ENCODE measurements at places on chromosomes 5 and 9.

GRCh38 chr9:113436728-113437515 lies 26.4 kb downstream of the C9orf43 start:
- DNase-seq: no peak

DNA sequence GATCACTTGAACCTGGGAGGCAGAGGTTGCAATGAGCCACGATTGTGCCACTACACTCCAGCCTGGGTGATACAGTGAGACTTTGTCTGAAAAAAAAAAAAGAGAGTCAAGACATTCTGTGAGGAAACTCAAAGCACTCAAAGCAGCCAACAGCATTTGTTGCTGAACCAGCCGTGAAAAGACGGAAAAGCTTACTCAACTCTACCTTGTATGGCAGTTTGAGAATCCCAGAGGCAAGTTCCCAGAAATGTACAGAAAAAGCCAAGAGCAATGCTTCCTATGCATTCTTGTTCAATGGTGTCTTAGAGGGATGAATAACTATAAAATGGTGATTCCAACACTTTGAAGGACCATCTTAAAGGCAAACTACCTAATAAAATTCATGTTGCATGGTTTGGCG lies 170.2 kb downstream of the HSD17B3 start:
- no peak for DNase-seq

GRCh38 chr9:69044240-69045219 lies 9.0 kb downstream of the FXN start:
- no peak for DNase-seq

- no peak for DNase-seq
Observed at GRCh38 chr5:132044207-132044606, 16.2 kb upstream of the IL3 start.

GRCh38 chr5:141855265-141856036 lies 22.8 kb downstream of the PCDH1 start:
- peak; percentile 39 for DNase-seq

- no peak for DNase-seq
Observed at GRCh38 chr9:96293498-96294158, 8.3 kb downstream of the HSD17B3 start.

DNA sequence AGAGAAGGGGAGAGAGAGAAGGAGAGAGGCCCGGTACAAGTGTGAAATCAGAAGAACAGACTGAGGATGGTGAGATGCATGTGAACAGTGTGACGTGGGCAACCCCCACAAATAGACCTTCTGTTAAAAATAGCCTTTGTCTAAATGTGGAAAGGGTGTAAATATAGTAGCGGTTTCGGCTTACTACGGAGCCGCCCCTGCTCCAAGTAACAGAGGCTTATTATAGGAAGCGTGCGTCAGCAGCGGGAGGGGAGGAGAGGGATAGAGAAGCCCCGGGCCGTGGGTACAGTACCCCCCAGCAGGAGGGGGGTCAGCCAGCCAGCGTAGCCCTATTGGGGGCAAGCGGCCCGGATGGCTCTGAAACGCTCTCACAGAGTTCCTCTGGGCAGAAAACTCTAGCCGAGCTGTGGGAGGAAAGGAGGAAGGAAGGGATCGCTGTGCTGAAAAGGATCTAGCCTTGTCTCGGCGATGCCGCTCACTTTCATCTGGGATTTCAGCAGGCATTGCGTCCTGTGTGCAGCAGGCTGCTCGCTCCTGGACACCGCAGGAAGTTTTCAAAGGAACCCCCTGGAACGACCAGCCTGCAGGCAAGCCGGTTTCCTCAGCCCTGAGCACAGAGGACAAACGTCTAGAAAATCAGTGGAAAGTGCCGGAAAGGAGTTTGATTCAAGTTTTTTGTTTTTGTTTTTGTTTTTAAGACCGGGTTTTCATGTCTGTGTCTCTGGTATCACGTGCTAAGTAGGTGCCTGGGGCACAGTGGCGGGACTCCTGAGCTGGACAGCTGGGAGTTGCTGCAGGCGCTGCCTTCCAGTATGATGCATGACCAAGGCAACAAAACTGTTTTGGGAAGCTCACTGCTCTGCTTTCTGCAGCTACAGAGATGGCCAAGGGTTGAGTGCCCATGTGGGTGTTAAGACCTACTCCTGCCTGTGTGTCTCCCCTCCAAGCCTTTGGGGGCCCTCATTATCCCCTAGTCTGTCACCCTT lies 146.6 kb downstream of the SEC61B start:
- DNase-seq: no peak

DNA sequence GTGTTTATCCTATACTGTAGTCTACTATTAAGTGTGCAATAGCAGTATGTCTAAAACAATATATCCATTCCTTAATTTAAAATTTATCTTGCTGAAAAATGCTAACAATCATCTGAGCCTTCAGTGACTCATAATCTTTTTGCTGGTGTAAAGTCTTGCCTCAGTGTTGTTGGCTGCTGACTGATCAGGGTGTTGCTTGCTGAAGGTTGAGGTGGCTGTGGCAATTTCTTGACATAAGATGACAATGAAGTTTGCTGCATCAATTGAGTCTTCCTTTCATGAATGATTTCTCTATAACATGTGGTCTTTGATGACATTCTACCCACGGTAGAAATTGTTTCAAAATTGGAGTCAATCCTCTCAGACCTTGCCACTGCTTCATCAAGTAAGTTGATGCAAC lies 24.3 kb upstream of the SPEF2 start:
- no peak for DNase-seq

GRCh38 chr9:4838189-4838546 lies 45.4 kb downstream of the RCL1 start:
- no peak for DNase-seq

DNA sequence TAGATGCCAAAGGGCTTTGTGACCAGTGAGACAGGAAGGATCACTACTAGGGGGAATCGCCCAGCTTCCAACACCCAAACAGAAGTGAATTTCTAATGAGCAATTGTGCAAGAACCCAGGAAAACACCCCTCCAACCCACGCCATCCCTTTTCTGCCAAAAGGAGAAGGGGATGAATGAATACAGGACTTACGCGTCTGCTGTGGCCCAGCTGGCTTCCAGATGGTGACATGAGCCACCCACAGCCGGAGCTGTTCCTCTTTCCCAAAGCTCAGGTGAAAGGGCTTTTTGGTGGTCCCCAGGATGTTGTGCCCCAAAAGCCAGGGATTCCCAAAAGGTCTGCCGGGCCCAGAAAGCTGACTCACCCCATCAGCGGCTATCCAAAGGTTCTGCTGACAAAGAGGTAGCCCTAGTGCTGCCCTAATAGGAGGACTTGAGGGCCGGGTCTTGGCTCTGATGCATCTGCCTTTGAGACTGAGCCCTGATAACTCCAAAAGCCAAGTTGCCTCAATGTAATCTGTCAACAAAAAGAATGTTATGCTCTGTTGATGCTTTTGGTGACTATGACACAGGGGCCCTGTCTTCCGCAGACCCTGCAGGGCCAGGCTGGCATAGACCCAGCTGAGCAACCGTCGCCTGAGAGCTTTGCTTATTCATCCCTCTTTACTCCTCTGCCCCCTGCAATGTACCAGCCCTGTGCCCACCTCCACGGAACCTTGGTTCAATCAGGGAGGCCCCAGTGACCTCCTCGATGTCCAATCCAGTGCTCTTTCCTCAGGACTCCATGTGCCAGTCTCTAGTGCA lies 14.5 kb downstream of the GSN start:
- DNase-seq: no peak

- no peak for DNase-seq
Observed at GRCh38 chr5:108617467-108618435, 129.9 kb upstream of the FER start.

DNA sequence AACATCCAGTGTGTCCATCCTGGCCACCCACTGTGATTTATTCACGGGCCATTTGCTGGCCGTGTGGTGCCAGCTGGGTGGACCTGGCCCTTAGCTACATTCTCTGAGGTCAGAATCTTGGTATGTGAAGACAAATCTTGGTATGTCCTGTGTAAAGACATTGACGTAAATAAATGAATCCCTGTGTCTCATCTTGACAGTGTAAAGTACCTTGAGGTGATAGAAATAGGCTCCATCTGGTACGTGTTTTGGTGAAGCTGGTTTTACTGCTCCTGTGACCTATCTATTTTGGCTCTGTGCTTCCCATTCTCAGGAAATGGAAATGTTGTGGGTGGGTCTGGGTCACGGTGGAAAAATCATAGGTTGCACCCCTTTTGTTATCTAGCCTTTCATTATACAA lies 245.4 kb upstream of the ANKH start:
- no peak for DNase-seq

DNA sequence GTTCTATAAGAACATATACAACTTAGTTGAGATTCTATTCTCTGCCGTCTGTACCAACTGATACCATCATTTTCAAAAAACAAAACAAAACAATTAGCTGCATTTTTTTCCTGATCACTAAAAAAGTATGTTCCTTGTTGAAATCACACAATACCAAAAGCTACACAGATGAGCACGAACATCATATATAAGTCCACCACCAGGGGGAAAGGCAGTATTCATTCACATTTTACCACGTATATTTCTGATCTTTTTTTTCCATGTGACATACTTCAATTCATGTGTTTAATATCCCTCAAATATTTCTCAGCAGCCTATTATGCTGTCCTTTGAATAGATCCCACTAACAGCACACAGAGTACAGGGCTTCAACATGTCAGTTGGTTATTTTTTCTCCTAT lies 40.6 kb downstream of the IRX2 start:
- DNase-seq: no peak

DNA sequence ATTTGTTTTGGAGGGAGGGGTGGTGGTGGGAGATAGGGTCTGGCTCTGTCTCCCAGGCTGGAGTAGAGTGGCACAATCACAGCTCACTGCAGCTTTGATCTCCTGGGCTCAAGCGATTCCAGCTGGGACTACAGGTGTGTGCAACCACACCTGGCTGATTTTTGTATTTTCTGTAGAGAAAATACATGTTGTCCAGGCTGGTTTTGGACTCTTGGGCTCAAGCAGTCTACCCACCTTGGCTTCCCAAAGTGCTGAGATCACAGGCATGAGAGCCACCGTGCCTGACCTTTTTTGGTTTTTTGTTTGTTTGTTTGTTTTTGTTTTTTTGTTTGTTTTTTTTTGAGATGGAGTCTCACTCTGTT lies 15.4 kb downstream of the STXBP1 start:
- no peak for DNase-seq

- no peak for DNase-seq
Observed at GRCh38 chr5:100780376-100780870, 122.7 kb downstream of the ST8SIA4 start.

DNA sequence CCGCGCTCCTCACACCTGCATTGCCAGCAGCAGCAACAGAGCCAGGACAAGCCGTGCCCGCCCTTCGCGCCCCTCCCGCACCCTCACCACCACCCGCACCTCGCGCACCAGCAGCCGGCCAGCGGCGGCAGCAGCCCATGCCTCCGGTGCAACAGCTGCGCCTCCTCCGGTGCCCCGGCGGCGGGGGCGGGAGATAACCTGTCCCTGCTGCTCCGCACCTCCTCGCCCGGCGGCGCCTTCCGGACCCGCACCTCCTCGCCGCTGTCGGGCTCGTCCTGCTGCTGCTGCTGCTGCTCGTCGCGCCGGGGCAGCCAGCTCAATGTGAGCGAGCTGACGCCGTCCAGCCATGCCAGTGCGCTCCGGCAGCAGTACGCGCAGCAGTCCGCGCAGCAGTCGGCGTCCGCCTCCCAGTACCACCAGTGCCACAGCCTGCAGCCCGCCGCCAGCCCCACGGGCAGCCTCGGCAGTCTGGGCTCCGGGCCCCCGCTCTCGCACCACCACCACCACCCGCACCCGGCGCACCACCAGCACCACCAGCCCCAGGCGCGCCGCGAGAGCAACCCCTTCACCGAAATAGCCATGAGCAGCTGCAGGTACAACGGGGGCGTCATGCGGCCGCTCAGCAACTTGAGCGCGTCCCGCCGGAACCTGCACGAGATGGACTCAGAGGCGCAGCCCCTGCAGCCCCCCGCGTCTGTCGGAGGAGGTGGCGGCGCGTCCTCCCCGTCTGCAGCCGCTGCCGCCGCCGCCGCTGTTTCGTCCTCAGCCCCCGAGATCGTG lies 517 bp downstream of the KCNN2 start:
- DNase-seq: no peak

GRCh38 chr9:3824581-3824980 lies 298.8 kb upstream of the RFX3 start:
- DNase-seq: no peak

DNA sequence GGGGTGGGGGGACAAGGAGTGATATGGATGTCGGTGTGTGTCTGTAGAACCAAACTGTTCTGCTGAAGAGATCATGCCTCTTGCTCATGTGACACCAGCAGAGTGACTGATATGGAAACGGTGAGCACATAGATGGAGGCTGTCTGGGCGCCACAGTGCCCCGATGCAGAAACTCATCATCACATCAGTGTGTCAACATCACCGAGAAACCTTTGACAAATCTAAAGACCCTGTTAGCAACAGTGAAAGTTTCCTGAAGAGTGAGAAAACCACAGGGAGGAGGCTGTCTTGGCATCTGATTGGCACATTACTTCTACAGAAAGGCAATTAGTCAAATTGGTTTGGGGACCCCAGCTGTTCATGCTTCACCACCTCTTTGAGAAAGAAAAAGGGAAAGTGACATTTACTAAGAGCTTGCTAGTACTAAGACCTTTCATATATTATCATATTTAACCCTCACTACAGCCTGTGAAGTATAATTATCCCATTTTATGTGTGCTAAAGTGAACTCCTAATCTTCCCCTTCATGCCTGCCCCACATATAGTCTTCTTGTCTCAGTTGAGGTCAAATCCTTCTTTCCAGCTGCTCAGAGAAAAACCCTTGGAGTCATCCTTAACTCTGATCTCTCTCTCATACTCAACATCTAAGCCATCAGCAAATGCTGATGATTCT lies 25.6 kb downstream of the CSF2 start:
- no peak for DNase-seq

- peak; percentile 30 for DNase-seq
Observed at GRCh38 chr9:137156567-137157375, 13.1 kb downstream of the LRRC26 start.

DNA sequence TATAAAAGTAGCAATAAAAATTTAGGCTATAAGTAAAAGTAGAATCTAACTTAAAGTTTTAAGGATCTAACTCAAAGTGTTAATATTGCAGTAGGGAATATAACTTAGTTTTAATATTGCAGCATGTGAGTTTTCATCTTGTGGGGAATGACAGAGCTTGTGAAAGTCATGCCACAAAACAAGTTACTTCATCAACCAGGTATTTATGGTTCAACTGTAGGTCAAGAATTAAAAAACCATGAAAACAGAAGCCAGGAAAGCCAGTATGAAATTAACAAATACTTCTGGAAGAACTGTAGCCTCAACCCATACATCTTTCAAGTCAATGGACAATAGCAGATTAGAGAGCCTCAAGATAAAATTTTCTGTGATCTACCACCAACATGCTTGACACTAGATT lies 19.0 kb downstream of the HMGCS1 start:
- no peak for DNase-seq

- DNase-seq: no peak
Observed at GRCh38 chr5:38417658-38418017, 138.8 kb downstream of the LIFR start.

- no peak for DNase-seq
Observed at GRCh38 chr5:89129941-89130340, 247.0 kb upstream of the MEF2C start.

- no peak for DNase-seq
Observed at GRCh38 chr5:24235946-24236345, 408.8 kb downstream of the CDH10 start.

All from NCI-H1417 (cell line).